GM23338 (cell line): ENCODE measurements at places on chromosomes 5 and 9. TPM values are rescaled to one million over a fixed set of nuclear protein-coding genes. Genes with fewer than 3 reads are reported as not detected.
A peak's percentile ranks its signal among the peaks of the same experiment; 100 is the strongest.

GRCh38 chr9:134051319-134051718 lies 16.5 kb downstream of the BRD3 start:
- H3K27me3 ChIP-seq, result no peaks in the 10 kb centered on the region
- DNase-seq, result no peak
- H3K36me3 ChIP-seq, result peaks cover 10% of the 10 kb centered on the region; the same call in 1 of the 2 replicates

Gene CSNK1A1
- 233 and 235 TPM in 2 replicates for total RNA-seq

Gene CARD9
- total RNA-seq, result 0.49 and 1.1 TPM in 2 replicates

DNA sequence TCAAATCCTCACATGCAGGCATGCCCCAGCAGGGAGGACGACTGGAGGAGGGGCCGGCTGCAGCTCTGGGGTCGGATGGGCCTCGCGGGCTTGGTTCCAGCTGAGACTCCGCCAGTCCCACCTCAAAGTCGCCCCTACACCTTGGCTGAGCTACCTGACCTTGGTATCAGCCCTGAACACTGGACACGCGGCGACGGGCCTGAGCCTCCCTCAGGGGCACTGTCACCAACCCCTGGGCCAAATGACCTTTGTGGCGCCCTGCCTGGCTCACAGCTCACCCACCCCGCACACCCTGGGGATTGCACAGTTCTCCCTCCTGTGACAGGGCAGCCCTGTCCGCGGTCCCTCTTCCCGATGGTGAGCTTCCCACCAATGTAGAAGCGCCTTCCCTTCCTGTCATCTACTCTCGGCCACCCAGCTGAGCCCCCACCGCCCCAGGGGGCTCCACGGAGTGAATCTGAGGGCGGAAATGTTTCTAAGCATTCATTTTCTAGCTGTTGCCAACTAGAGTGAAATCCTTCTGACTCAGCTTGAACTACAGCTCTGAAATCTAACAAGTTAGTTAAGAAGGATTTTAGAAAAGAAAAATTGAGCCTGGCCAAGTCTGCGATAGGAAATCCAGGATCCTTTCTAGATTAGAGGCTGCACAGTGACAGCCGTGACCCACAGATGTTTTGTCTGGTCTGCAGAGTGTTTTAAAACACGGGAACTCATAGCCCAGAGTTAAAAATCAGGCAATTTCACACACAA lies 138.9 kb upstream of the PHYKPL start:
- H3K27ac ChIP-seq, result no peak overlapping the region
- DNase-seq, result no peak
- no peak overlapping the region for H3K4me3 ChIP-seq
- H3K27me3 ChIP-seq, result no peaks in the 10 kb centered on the region

Gene FOXD4
- 0.31 TPM in 1 of 2 replicates, not detected in the other for total RNA-seq

- no peaks in the 10 kb centered on the region for H3K36me3 ChIP-seq
- H3K4me3 ChIP-seq, result 0 out of 2 replicates have a peak overlapping the region, but pooled peaks have one; percentile 16
- peak; percentile 16 for DNase-seq
- no peaks in the 10 kb centered on the region for H3K27me3 ChIP-seq
- peak overlapping the region; percentile 42; the same call in 1 of the 2 replicates for H3K27ac ChIP-seq
Observed at GRCh38 chr5:158701007-158701391, 398.7 kb downstream of the EBF1 start.

- no peak overlapping the region for H3K27ac ChIP-seq
- no peaks in the 10 kb centered on the region for H3K36me3 ChIP-seq
- no peak overlapping the region for H3K4me3 ChIP-seq
- no peak for DNase-seq
Observed at GRCh38 chr9:120696551-120697230, 17.6 kb downstream of the MEGF9 start.

DNA sequence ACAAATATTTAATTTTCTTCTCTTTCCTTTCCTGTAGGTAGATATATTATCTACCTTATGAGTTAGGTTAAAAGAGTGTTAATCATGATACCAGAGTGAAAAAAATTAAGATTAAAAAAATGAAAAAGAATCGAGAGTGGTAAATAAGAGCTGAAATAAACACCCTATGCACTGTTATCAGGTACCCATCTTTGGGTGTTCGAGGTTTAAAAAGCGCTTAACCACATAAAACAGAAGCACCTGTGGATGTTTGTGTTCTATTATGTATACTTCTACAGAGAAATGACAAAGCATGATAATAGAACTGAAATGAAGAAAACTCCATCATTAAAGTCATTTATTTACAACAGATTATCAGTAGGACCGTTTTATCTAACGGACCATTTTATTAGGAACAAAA lies 25.7 kb upstream of the GCNT4 start:
- no peaks in the 10 kb centered on the region for H3K4me1 ChIP-seq
- no peaks in the 10 kb centered on the region for H3K27me3 ChIP-seq
- DNase-seq, result no peak
- no peak overlapping the region for H3K4me3 ChIP-seq
- no peaks in the 10 kb centered on the region for H3K36me3 ChIP-seq

DNA sequence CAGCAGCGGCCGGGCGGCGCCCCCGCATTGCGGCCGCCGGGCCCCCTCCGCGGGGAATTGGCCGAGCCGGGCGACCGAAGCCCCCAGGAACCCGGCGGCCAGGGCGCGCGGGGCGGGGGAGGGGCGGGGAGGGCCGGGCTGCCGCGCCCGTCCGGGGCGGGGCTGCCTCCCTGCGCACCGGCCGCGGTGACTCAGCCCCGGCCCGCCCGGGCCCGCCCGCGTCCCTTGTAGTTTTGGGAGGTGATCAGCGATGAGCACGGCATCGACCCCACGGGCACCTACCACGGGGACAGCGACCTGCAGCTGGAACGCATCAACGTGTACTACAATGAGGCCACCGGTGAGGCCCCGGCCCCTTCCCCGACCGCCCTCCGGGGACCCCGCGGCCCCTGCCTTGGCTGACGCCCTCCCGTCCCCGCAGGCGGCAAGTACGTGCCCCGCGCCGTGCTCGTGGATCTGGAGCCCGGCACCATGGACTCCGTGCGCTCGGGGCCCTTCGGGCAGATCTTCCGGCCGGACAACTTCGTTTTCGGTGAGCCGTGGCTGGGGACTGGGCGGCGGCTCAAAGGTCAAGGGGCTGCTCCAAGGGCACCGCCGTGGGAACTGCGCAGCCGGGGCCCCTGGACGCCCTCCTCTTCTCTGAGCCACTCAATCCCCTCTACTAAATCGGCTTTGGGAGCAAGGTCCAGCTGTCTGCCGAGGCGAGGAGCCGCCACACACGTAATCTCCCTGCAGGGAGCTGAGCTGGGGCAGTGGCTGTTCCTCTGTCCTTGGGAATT lies 592 bp downstream of the TUBB4B start:
- H3K4me3 ChIP-seq, result peak overlapping the region; percentile 89
- H3K27me3 ChIP-seq, result no peaks in the 10 kb centered on the region
- peaks cover 27% of the 10 kb centered on the region; the same call in 1 of the 2 replicates for H3K4me1 ChIP-seq
- H3K36me3 ChIP-seq, result no peaks in the 10 kb centered on the region

- H3K4me3 ChIP-seq, result no peak overlapping the region
- H3K27ac ChIP-seq, result no peak overlapping the region
- no peaks in the 10 kb centered on the region for H3K4me1 ChIP-seq
- DNase-seq, result no peak
- no peaks in the 10 kb centered on the region for H3K36me3 ChIP-seq
Observed at GRCh38 chr9:98529841-98530240, 178.9 kb downstream of the GABBR2 start.

Gene ISL1
- 0.38 and 1.8 TPM in 2 replicates for total RNA-seq

- no peak overlapping the region for H3K27ac ChIP-seq
- H3K27me3 ChIP-seq, result no peaks in the 10 kb centered on the region
- H3K36me3 ChIP-seq, result no peaks in the 10 kb centered on the region
- H3K4me3 ChIP-seq, result no peak overlapping the region
Observed at GRCh38 chr5:107215611-107216010, 455.1 kb downstream of the EFNA5 start.

DNA sequence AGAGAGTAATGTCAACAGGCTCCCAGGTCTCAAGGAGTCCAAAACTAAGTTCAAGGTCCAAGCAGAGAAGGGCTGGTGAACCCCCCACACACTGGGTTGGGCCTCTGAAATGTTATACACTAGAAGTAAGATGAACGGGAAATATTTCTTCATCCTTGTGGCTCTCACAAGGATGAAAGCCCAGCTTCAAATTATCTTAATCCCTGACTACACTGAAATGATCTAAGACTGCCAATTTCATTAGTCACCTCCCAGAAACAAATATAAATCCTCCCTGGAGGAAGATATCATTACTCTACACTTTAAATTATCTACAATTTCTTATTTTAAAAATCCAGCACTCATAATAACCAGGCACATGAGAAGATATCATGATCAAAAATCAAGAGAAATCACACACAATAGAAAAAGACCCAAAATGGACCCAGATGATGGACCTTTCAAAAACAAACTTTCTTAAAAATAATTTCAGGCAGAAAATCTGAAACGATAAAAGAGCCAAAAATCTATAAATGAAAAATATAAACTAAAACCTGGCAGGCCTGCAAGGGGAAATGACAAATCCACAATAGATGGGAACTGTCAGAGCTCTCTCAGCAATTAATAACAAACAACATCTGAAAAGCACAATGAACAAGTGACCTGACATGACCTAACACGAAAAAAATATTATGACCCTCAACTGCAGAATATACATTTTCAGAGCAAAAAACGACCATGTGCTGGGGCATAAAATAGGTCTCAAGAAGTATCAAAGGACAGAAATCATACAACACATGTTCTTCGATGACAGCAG lies 117.4 kb downstream of the GPR21 start:
- H3K27ac ChIP-seq, result no peak overlapping the region
- 0 out of 2 replicates have a peak, but pooled peaks cover 5% of the 10 kb centered on the region for H3K36me3 ChIP-seq
- no peaks in the 10 kb centered on the region for H3K27me3 ChIP-seq
- DNase-seq, result no peak

Gene BOD1
- 135 and 141 TPM in 2 replicates for total RNA-seq

GRCh38 chr5:71929003-71929402 lies 178.3 kb upstream of the MAP1B start:
- peaks cover 6% of the 10 kb centered on the region for H3K4me1 ChIP-seq
- H3K27ac ChIP-seq, result no peak overlapping the region
- H3K4me3 ChIP-seq, result no peak overlapping the region
- DNase-seq, result no peak
- H3K36me3 ChIP-seq, result no peaks in the 10 kb centered on the region

Gene SAXO1
- total RNA-seq, result not detected in 2 replicates

Gene SNCB
- 1.8 and 3.6 TPM in 2 replicates for total RNA-seq

- H3K4me3 ChIP-seq, result no peak overlapping the region
- no peak for DNase-seq
- no peaks in the 10 kb centered on the region for H3K27me3 ChIP-seq
Observed at GRCh38 chr9:99180199-99180598, 41.5 kb downstream of the ALG2 start.

- H3K4me3 ChIP-seq, result no peak overlapping the region
- peak; percentile 67 for DNase-seq
- no peak overlapping the region for H3K27ac ChIP-seq
Observed at GRCh38 chr9:7185612-7186011, 427.8 kb downstream of the KDM4C start.

- peak within 1 kb of the TSS; percentile 99 for H3K27ac ChIP-seq
- peak; percentile 95 for DNase-seq
- H3K4me3 ChIP-seq, result peak within 1 kb of the TSS; percentile 87
- peaks cover 19% of the 10 kb centered on the region for H3K4me1 ChIP-seq
- no peaks in the 10 kb centered on the region for H3K27me3 ChIP-seq
Observed at GRCh38 chr9:92325269-92325990, at the start of the genes CENPP and NOL8. TSS of gene CENPP (plus strand) at chr9:92325953. TSS of gene NOL8 (minus strand) at chr9:92325350. CDS start at chr9:92324161, 1,189 bp downstream.

GRCh38 chr9:2059274-2059929 lies 44.3 kb downstream of the SMARCA2 start:
- H3K27ac ChIP-seq, result no peak overlapping the region
- DNase-seq, result no peak
- H3K27me3 ChIP-seq, result no peaks in the 10 kb centered on the region
- no peak overlapping the region for H3K4me3 ChIP-seq

Gene COL23A1
- total RNA-seq, result 6.8 and 8.2 TPM in 2 replicates

Gene PCSK1
- total RNA-seq, result 2.7 and 6.2 TPM in 2 replicates

Gene SH2D3C
- total RNA-seq, result 4.5 and 7.3 TPM in 2 replicates

Gene CORO2A
- total RNA-seq, result 26.9 and 27.6 TPM in 2 replicates

Gene MEIKIN
- total RNA-seq, result not detected in 2 replicates

GRCh38 chr5:1756481-1756880 lies 43.2 kb downstream of the MRPL36 start:
- DNase-seq, result no peak
- peaks cover 13% of the 10 kb centered on the region for H3K4me1 ChIP-seq
- H3K27me3 ChIP-seq, result no peaks in the 10 kb centered on the region
- H3K27ac ChIP-seq, result no peak overlapping the region
- H3K36me3 ChIP-seq, result no peaks in the 10 kb centered on the region

- no peak for DNase-seq
- no peaks in the 10 kb centered on the region for H3K4me1 ChIP-seq
- no peaks in the 10 kb centered on the region; the same call in 1 of the 2 replicates for H3K36me3 ChIP-seq
- H3K27ac ChIP-seq, result no peak overlapping the region
- H3K27me3 ChIP-seq, result no peaks in the 10 kb centered on the region
Observed at GRCh38 chr9:86079421-86079831, 19.9 kb downstream of the GOLM1 start.

Gene CCDC127
- total RNA-seq, result 4.2 and 6.0 TPM in 2 replicates

- no peaks in the 10 kb centered on the region for H3K27me3 ChIP-seq
- no peak overlapping the region for H3K4me3 ChIP-seq
- peak; percentile 18 for DNase-seq
- H3K27ac ChIP-seq, result no peak overlapping the region
- H3K36me3 ChIP-seq, result no peaks in the 10 kb centered on the region
- H3K4me1 ChIP-seq, result no peaks in the 10 kb centered on the region
Observed at GRCh38 chr5:4413996-4414395, 726.1 kb upstream of the ADAMTS16 start.

Gene GBGT1
- total RNA-seq, result 15.7 and 22.4 TPM in 2 replicates

Gene ADGRD2
- total RNA-seq, result 0.45 TPM in 1 of 2 replicates, not detected in the other

DNA sequence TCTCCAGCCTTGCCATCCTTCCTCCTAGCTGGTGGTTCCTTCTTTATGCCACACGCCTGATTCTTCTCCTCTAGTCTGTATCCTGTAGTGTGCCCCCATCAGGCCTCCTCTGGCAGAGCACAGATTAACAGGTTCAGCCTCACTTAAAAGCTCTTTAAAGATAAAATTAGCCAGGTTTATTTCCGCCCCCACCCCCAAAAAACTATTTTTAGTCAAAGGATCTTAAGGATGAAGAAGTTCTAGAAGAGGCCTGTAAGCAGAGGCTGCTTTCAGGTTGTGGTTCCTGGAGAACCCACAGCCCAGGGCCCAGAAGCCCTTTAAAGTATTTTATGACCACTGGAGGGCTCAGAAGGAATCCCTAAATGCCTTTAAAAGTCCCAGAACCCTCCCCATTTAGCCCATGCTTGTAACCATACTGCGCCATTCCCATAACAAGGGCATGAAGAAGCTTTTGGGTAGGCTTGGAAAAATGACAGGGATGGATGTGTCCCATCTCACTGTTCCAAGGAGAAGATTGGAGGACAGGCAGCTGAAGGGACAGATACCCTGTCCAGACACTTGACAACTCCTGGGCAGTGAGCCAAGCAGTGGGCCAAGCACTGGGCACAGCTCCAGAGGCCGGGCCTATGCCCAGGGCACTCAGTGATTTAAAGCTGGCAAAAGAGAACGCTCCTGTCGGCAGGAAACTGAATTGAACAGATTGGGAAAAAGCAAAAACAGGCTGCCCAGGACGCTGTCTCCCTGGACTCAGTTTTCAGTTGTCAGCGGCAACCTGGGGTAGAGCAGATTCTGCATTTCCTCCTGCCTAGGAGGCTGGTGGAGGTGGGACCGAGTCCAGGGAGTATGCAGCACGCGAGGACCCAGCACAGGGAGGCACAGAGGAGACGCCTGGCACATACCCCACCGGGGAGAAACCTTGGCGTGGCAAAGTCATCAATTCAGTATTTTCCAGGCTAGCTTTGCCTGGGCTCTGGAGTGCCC lies 106.3 kb upstream of the SSBP2 start:
- DNase-seq, result peak; percentile 69
- no peak overlapping the region for H3K4me3 ChIP-seq
- no peaks in the 10 kb centered on the region for H3K27me3 ChIP-seq
- H3K27ac ChIP-seq, result no peak overlapping the region
- no peaks in the 10 kb centered on the region for H3K36me3 ChIP-seq

- no peaks in the 10 kb centered on the region for H3K27me3 ChIP-seq
- no peak for DNase-seq
- H3K4me3 ChIP-seq, result no peak overlapping the region
- no peaks in the 10 kb centered on the region for H3K36me3 ChIP-seq
- no peak overlapping the region for H3K27ac ChIP-seq
Observed at GRCh38 chr5:131182839-131183238, 12.1 kb downstream of the LYRM7 start.
